SJSA1 (cell line): ENCODE measurements at places on chromosomes 1 and 21.

GRCh38 chr1:203349773-203350524 is 973 bp downstream of the FMOD start:
- no peak for DNase-seq

DNA sequence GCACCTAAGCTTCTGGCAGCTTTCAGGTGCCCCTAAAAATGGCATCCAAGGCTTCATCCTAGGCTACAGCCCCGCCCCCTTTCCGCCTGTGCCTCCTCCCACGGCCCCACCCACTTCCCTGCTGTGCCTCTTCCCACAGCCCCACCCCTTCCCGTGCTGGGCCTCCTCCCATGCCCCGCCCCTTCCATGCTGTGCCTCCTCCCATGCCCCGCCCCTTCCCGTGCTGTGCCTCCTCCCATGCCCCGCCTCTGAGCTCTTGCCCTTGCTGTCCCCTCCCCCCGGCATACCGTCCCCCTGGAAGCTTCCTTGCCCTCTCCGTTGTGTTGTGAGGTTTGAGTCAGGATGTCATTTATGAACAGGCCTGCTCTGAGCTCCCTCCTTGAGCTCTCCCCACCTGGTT is 228.5 kb upstream of the AJAP1 start:
- DNase-seq = no peak

DNA sequence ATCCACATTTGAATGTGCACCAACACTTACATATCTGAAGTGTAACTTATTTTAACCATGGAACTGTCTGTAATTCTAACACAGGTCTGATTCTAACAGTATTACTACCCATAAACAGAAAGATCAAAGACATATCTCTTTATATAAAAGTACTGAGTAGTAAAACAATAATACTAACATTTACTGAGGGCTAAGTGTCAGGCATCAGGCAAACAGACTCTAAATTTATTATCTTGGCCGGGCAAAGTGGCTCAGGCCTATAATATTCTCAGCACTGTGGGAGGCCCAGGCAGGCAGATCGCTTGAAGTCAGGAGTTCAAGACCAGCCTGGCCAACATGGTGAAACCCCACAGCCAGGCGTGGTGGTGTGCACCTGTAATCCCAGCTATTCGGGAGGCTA is 85.9 kb downstream of the JAK1 start:
- DNase-seq = no peak

DNA sequence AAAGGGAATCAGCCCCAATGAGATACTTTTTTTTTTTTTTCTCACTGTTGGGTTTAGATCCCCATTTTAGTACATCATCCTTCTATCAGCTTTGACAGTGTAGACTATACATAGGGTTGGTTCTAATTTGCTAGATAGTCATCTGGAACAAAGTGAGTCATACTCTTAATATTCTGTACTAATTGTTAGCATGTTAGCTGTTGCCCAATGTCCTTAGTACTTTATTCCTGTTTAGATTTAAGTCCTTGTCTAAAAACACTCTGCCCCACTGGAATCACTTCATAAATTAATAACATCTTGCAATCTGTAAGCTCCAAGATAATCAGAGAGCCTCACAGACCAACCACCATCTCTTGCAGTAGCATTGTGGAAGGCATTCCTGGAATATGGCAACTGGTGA is 209.8 kb upstream of the KIAA0040 start:
- no peak for DNase-seq

GRCh38 chr1:211559222-211560010 is 19.5 kb downstream of the SLC30A1 start:
- DNase-seq = no peak

DNA sequence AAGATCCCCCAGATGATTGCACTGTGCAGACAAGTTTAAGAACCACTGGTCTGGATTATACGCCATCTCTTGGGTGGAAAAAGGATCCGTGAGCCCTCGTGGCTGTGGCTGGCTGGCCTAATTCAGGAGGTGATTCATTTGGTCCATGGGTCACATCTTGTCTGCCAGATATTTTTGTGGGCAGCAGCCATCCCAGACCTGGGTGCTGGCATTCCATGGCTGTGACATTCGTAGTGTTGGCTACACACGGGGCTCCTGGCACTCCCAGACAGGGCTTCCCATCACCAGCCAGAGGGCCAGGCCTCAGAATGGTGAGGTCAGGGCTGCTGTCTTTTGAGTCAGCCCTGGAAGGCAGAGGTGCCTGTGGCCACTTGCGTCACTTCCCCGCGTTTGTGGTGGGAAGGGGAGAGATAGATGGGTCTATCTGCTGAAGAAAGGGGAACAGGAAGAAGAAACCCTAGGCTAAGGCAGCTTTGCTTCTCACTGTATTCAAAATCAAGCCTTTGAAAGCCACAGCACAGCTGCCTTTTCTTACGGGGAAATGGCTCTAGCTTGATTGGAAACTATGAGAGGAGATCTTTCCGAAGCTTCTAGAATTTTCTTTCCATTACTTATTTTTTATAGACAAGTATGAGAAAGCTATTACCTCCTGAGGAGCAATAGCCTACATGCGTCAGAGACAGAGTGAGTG is 32.4 kb downstream of the EIF2D start:
- DNase-seq = no peak
